ENCODE measurements at places on chromosomes 1 and 21.

DNA sequence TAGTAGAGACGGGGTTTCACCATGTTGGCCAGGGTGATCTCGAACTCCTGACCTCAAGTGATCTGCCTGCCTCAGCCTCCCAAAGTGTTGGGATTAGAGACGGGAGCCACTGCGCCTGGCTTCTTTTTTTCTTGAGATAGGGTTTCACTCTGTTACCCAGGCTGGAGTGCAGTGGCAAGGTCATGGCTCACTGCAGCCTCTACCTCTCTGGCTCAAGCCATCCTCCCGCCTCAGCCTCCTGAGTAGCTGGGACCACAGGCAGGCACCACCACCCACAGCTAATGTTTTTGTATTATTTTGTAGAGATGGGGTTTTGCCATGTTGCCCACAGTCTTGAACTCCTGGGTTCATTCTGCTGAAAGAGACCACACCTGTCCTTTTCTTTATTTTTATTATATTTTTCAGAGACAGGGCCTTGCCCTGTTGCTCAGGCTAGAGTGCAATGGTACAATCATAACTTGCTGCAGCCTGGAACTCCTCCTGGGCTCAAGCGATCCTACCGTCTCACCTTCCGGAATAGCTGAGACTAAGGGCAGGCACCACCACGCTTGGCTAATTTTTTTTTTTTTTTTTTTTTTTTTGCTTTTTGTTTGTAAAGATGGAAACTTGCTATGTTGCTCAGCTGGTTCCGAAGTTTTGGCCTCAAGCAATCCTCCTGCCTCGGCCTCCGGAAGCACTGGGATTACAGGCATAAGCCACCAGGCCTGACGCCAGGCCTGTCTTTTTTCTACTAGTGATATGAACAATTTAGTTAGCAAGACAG lies 3.1 kb downstream of the LMNA start:
- no peak for DNase-seq

GRCh38 chr1:162385702-162386101 lies 4.2 kb downstream of the C1orf226 start:
- no peak for DNase-seq

- DNase-seq, result no peak
Measured at GRCh38 chr1:22629886-22630285, 6.5 kb upstream of the C1QA start.

- DNase-seq, result no peak
Measured at GRCh38 chr1:167707942-167708341, 13.8 kb upstream of the MPZL1 start.

- no peak for DNase-seq
Measured at GRCh38 chr1:7572654-7573152, 198.4 kb upstream of the VAMP3 start.

GRCh38 chr21:33059380-33059841 lies 10.5 kb upstream of the OLIG1 start:
- DNase-seq, result no peak

- no peak for DNase-seq
Measured at GRCh38 chr1:205318231-205318991, 3.1 kb downstream of the NUAK2 start.

DNA sequence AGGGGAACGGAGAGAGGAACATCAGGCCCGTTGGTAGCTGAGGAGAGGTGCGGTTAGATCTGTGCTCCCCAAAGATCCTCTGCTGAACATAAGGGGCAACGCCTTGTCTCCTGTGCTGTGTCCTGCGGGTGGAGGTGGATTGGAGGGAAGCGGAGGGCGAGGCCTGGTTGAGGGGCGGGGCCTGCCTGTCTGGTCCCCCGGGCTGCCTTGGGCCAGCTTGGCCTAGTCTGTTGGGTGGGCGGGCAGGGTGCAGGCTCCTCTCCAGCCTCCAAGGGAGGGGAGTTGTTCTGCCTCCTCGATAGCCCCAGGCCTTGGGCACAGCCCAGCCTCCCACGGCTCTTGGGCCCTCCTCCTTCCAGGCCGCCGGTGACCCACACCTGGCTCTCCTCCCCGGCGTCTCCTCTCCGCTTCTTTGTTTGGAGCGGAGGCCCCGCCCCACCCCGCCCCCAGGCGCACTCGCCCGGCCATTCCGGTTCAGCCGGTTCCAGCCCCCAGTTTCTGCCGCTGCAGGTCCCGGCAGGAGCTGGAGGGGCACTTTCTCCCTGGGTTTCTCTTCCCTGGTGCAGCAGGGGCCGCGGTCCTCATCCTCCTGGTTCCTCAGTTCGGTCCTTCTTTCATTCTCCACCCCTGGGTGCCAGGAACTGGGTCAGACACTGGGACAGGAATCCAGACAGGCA lies 19.4 kb downstream of the PTPRF start:
- peak; percentile 69 for DNase-seq

DNA sequence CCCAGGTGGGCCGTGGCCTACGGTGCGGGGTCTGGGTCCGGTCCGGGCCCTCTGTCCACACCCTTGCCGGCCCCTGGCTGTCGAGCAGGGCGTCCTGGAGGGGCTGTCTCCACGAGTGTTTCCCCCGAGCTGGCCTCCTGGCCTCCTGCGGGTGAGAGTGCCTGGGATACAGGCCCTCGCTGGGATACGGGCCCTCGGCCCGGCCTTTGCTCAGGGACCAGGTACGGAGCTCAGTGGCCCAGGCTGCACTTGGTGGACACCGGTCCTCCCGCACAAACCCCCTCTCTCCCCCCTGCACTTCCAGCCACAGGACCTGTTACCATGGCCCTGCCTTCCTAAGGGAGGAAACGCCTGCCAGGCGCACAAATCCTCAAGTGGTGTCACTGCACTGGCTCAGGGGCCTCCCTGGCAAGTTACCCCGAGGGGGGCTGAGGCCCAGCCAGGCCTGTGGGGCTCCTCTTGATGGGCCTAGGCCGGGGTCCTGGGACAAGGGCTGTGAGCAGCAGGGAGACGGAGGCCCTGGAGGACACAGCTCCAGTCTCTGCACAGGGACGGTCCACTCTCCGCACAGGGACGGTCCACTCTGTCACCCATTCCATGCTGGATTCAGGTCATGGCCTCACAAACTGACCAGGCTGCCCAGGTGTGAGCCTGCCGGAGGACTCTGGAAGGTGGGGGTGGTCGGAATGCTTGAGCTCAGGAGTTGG lies 18.2 kb upstream of the RNF223 start:
- DNase-seq, result no peak

DNA sequence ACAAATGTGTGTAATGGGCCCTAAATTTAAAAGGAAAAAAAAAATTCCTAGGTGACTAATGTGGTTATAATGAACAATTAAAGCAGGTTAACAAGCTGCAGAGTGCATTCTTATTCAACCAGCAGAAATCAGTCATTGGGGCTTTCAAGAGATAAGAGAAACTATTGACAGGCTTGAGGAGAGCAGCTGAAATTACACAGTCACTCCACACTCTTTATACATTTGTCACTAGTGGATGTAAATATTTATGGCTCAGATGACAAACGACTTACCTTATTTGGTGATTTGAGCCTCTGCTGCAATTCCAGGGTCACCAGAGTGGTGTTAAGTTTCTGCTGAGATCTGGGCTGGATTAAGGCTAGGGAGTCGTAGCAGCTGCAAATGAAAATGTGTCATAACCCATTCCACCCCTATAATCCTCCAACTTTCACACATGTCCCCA lies 896.3 kb downstream of the TTLL7 start:
- DNase-seq, result peak; percentile 45
